GM12864 (cell line): ENCODE measurements at places on chromosomes 6 and 20.

GRCh38 chr20:44552950-44553908 is 29.1 kb upstream of the PKIG start:
- DNase-seq, result no peak

GRCh38 chr6:131997429-131998153 is 46.4 kb upstream of the CCN2 start:
- DNase-seq, result no peak

GRCh38 chr6:97677626-97678025 is 394.6 kb upstream of the MMS22L start:
- no peak for DNase-seq

DNA sequence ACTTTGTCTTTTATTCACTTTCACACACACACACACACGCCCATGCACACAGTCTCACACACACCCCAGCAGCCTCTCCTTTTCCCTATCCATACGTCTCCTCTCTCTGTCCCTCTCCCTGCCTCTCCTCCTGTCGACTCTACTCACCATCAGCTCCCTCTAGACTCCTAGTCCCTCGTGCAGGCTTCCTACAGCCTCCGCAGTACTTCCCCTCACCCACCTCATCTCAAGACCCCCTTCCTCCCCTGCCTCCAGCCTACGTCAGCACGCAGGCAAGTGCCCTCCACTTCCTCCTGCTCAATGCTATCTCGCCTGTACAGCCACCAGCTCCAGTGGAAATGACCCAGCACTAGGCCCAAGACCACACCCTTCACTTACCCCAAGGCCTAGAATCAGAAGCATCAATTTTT is 820 bp upstream of the TREML2 start:
- DNase-seq, result no peak

DNA sequence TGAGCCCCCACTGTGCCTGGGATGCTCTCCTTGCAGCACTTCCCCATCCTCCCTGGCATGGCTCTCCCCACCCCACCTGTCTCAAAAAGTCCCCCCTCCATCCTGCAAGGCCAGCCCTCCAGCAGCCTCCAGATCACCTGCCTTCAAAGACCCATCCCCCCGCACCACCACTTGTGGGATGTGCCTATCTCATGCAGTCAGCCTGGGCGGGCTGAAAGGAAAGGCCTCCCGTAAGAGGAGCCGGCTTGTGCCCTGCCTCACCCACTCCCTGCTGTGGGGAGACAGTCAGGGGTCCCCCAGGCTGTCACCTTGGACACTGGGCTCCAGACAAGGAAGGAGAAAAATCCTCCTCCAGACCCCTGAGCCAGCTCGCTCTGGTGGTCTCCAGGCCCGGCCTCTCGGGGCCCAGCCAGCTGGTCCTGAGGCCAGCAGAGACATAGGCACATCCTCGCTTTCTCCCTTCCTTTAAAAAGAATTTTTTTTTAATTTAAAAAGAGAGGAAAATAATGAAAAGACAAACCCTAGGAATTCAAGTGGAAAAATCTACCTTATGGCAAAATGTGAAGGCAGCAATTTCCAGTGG is 77.3 kb downstream of the GRM4 start:
- no peak for DNase-seq

DNA sequence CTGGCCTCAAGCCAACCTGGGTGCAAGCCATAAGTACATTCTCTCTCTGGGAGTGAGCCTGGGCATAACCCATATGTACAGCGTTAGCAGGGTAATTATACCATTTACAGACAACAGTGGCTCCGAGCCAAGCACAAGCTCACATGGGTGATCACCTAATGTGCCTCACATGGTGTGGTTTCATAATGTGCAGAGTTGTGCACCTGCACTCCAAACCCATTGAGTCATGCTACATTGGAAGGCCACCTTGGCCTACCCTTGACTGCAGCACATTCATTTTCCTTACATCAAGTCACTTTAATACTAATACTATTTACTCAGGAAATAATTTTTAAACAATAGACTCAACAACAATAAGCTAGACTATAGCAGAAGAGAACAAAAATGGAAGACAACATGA is 194.5 kb upstream of the PLN start:
- no peak for DNase-seq

- no peak for DNase-seq
Measured at GRCh38 chr6:34922177-34922663, 33.2 kb downstream of the ANKS1A start.

DNA sequence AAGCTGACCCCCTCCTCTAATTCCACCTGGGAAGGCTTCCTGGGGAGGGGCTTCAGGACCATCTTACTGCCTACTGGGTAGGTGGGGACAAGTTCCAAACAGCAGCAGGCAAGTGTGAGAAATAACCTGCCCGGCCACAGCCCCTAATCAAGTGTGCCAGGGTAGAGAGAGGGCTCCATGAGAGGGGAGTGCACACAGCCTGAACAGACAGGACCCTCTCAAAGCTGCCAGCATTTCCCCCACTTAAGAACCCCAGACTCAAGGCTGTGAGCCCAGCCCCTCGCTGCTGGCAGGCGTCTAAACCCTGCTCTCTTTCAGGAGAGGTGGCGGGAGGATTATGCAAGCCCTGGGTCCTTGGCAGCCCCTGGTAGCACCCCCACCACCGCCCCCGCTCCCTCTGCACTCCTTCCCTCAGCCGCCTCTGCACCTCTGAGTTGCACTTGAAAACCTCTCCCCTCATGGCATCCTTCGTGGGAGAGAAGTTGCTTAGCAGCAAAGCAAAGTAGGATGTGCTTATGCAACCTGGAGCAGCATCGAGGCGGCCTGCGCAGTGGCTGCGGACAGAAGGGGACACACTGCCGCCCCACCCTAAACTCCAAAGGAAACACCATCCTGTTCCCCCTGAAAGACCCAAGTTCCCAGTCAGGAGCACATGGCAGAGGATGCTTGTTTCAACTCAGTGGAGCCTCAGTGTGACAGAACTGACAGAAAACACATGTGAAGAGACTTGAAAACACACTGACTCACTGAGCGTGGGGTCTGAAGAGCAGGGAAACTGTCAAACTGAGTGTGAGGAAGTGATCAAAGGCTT is 10.5 kb downstream of the DDRGK1 start:
- DNase-seq, result no peak

DNA sequence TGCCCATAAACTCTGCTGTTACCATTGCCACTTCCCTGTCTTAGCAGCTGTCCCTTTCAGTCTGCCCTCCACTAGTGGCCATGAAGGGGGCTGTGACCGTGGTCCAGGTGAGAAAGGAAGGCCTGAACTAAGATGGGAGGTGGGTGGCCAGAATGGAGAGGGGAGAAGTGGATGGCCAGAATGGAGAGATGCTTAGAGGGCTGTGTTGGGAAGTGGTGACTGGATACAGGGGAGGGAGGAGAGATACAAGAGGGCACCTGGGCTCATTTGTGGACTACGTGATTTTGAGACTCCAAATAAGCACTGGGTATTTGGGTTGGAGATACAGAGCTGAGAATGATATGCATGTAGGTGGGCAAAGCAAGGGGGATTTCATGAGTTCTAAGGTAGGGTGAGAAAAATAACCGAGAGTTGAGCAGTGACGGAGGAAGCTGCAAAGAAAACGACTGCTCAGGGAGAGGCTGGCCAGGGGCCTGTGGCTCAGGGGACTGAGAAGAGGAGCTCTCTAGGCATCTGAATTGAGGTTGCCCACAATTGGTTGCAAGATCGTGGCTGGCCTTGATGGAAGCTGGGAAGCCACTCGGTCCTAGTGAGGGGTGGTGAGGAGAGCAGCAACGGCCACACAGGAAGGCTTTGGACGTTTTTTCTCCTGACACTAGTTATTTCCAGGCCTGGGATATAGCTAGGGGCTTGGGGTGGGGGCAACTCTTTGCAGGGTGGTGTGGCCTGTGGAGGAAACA is 36.9 kb downstream of the PANK2 start:
- no peak for DNase-seq

DNA sequence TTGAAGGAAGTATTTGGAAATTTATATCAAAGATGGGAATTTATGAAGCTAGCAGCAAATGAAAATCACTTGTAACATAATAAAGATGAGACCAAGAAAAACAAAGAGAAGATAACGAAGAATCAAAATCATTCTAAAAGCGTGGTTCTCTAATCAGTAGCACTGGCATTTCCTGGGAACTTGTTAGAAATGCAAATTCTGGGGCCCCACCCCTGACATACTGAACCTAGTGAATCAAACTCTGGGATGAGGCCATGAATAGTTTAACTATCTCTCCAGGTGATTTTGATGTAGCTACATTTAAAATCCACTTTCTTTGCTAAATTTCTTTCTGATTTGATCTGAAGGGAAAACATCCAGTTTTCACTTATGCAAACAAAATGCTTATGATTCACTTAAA is 1075.6 kb downstream of the HACE1 start:
- no peak for DNase-seq

DNA sequence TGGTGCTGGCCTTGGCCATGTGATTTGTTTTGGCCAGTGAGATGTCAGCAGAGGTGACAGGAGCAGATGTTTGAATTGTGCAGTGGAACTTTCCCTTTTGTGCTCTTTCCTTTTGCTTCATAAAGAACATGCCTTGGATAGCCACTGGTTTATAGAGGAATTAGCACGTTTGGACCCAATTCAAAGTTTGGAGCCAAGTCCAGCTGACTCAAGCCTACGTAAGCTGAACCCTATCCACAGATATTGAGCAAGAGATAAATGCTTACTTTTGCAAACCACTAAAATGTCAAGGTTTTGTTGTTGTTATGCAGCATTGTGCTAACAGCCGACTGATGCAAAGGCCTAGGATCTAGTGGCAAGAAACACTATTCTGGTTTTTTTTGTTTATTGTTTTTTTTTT is 230.9 kb upstream of the CITED2 start:
- DNase-seq, result no peak

- no peak for DNase-seq
Measured at GRCh38 chr6:111353912-111354462, 129.0 kb downstream of the REV3L start.

DNA sequence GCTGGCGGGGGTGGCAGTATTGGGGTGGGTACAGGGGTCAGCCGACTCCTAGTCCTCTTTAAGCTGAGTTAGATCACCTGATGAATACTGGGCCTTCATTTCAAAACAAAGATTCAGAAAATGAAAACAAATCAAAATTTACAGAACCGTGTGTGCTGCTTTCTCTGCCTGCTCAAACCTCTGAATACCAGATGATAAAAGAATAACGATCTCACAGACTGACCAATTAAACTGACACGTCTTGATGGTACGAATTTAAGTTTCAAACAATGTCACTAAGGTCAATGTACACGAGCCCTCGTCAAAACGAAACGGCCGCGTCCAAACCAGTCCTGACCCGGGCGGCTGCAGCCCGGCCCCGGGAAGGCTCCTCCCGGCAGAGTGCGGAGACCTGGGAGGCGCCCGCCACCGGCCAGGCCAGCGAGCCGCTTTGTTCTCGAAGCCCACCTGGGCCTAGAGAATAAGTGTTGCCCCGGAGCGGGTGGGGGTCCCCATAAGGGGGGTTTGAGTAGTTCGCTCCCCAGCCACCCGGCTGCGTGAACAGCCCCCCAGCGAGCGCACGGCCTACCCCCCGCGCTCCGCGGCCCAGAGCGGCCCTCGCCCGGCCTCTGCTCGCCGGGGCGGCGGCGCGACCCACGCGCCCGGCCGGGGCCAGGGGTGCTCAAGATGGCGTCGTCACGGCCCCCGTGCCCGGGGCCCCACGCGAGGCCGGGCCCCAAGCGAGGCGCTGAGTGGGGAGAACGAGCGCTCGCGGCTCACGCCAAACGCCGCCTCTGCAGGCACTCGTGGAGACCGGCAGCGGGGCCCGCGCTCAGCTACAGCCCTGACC is 728 bp downstream of the PSMA7 start:
- DNase-seq, result no peak

- DNase-seq, result no peak
Measured at GRCh38 chr6:109381061-109381746, 1.1 kb downstream of the CD164 start.

DNA sequence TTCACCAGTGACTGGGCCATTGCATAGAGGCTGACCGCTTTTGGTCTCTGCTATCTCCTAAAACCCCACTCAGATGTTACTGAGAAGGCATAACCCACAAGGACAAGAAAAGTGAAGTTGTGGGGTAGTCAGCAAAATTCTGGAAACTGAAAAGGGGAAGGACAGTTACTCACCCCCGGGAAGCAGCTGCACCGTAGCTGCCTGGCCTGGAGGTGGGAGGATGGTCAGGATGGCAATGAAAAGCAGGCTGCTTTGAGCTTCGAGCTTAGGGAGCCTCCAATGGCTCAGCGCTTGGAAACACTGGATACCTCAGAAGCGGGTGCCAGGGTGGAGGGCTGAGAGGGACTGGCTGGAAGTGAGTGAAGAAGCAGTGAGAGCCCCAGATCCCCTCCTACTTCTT is 56.0 kb downstream of the KCNK5 start:
- no peak for DNase-seq
